Suppressor macrophage treated with lipopolysaccharide for 1 hour (primary cell): ENCODE measurements at places on chromosomes 5 and 9.

DNA sequence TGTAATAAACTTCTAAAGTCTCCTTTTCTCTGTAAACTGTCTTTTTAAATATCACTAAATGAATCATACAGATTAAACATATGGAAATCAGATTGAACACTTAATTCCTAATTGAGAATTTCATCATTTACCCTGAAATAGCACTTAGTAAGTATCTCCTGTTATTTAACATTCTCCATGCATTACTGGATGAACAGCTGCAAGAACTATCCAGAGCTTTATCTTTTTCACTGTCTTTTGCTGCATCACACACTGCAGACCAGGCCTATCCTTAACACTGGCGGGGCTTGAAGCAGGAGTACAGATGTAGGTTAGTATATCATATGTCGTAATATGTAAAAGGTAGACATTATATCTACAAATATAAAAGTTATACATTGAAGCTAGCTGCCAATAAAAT lies 108.7 kb upstream of the EFNA5 start:
- no peak for DNase-seq

GRCh38 chr9:100170556-100170955 lies 71.5 kb downstream of the INVS start:
- DNase-seq: no peak

DNA sequence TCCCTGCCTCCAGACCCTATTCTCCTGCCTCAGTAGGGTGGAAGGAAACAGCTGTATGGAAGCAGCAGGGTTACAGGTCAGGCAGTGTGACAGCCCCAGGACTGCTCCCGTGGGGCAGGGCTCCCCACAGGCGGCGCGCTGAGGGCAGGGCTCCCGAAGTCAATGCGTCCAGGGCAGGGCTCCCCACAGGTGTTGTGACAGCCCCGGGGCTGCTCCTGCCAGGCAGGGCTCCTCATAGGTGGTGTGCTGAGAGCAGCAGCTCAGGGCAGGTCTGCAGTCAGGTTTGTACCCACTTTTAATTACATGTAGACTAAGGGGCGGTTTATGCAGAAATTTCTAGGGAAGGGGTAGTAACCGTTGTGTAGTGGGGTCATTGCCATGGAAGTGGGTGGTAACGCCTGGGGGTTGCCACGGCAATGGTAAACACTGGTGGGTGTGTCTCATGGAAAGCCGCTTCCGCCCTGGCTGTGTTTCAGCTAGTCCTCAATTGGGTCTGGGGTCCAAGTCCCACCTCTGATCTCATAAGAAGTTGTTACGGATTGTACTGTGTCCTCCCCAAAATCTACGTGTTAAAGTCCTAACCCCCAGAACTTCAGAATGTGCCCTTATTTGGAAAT lies 16.7 kb upstream of the TERT start:
- DNase-seq: no peak

GRCh38 chr5:152811988-152812387 lies 406.9 kb upstream of the NMUR2 start:
- DNase-seq: no peak

DNA sequence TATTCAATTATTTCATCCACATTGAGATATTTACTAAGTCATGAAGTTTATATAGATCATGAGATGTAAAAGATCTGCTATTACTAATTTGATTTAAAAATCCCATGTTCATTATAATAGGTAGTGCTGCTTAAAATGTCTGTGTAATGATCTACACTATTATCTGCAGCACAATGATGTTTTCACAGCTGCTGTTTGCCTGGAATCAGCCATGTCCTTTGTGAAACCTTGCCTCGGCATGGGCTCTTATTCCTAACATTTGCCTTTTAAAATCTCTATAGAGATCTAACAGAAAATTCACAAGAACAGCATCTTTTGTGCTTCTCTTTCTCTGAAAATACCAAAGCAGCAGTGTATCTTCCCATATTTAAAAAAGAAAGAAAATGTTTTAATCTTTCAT lies 444.6 kb downstream of the PTPRD start:
- no peak for DNase-seq

DNA sequence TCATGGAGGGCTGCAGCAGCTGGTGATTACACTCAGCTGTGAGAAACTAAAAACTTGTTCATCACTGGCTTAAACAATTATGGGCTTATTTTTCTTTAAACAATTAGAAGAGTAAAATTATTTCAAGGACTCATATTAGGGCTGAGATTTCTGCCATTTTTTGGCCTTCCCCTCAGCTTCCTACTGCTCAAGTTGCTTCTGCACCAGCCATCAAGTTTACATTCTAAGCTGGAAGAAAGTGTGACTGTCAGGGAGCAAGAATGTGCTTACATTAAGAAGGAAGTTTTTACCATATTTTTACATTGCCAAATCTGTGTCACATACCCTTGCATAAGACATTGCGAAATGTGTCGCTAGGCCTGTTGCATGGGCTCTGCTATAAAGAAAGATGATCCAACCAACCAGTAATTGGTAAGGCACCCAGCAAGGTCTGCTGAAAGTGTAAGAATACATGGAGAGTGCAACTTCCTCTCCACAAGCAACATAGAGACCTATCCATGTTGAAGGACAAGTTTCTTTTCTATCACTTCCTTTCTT lies 260.3 kb upstream of the CDH10 start:
- DNase-seq: peak; percentile 42

DNA sequence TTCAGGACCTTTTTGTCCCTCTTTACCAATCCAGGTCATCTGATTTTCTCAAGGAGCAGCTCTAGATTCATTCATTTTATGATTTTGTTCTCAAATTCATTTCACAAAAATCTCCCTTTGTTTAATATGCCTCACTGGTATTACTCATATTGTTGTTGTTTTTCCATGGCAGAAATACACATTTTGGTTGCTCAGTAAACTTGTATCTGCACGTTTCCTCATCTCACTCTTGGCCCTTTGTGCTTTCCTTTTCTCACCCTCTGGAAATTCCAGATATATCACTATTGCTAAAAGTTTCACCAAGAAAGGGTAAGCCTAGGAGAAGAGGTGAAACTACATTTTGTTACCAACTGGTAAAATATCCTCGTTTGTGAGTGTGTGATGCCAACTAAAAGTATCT lies 14.8 kb downstream of the ASPN start:
- DNase-seq: peak; percentile 10

- no peak for DNase-seq
These were observed 344.9 kb downstream of the ARL15 start for GRCh38 chr5:53965459-53965858.

DNA sequence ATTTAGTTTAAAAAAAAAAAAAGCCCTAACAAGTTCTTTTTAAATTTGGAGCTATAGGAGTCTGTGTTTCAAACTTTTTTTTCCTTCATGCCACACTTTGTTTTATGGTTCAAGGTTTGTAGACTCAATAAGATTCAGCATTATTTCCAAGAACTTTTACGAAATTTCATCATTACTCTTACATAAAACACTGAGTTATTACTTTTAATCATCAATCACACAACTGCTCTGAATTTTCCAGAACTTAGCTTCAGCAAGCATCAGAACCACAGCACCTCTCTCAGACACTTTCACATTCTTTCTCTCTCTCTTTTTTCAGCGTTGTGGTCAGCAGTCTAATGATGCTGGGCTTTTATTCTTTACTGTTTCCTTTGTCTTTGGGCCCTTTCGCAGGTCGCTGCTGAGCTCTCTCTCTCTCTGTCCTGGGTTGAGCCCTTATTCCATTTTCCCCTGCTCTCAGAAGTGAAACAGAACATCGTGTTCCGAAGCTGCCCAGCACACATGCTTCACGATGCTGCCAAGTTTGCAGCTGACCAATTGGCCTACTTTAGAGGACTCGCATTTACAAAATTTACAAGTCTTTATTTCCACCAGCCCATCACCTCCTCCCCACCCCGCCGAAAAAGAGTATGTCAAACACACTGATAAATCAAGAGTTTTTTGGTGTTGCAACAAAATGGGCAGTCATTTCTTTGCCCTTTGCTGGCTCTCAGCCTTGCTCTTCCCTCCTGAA lies 44.6 kb upstream of the PIK3R1 start:
- DNase-seq: no peak

DNA sequence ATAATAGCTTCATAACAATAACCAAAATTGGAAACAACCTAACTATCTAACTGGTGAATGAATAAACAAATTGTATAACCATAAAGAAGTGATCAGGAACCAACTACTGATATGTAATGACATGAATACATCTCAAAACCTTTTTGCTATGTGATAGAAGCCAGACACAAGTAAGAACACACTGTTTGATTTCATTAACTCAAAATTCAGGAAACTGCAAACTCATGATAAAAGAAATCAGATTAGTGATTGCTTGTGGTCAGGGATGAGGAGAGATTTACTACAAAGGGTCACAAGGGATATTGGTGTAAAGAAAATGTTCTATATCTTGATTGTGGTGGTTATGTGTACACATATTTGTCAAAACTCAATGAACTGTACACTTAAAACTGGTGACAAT lies 22.6 kb upstream of the BRINP1 start:
- DNase-seq: no peak

GRCh38 chr9:7185612-7186011 lies 427.8 kb downstream of the KDM4C start:
- DNase-seq: no peak

GRCh38 chr5:50325237-50325832 lies 115.8 kb downstream of the EMB start:
- peak; percentile 52 for DNase-seq

DNA sequence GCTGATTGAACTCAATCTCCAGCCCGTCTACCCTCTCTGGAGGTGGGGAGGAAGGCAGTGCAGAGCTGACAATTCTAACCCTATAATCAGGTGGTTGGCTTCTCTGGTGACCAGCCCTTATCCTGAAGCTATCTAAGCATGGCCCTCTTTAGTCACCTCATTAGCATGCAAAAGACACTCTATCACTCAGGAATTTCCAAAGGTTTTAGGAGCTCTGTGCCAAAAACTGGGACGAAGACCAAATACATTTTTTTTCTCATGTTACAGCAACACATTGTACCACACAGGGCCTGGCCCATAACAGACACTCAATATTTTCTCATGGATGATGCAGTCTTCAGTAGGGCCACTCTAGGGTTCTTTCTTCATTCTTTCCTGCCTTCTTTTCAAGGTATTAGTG lies 118.8 kb upstream of the VLDLR start:
- DNase-seq: no peak

- peak; percentile 79 for DNase-seq
These were observed 12.5 kb upstream of the NOTCH1 start for GRCh38 chr9:136558373-136558772.

GRCh38 chr5:122371511-122372151 lies 59.6 kb downstream of the SNCAIP start:
- DNase-seq: no peak

GRCh38 chr5:58358501-58359178 lies 101.2 kb downstream of the PLK2 start:
- no peak for DNase-seq
